ENCODE measurements at places on chromosomes 5 and 9. TPM values are rescaled to one million over a fixed set of nuclear protein-coding genes. Genes with fewer than 3 reads are reported as not detected.

The GABRA1 gene
- total RNA-seq, result not detected

DNA sequence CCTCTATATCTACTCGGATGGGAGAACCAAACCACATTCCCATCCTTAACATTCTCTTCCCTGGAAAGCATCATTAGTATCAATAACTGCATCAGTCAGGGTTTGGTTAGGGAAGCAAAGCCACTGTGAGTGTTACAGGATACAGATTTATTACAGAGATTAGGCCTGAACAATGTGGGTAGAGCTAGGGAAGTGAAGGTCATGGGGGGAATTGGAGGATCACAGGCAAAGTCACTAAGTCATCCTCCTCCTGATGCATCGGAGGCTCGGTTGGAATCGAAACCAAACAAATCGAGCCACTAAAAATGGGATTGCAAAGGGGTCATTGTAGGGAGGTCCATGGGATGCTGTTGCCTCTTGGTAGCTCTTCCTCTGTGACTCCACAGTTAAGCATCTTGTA is 61.8 kb upstream of the ZBTB43 start:
- DNase-seq, result no peak

- DNase-seq, result peak; percentile 46
These were observed 194.3 kb downstream of the PALM2AKAP2 start for GRCh38 chr9:109974143-109974917.

The ARL14EPL gene
- total RNA-seq, result not detected

- no peak for DNase-seq
These were observed 43.6 kb upstream of the RAD23B start for GRCh38 chr9:107239474-107239873.

DNA sequence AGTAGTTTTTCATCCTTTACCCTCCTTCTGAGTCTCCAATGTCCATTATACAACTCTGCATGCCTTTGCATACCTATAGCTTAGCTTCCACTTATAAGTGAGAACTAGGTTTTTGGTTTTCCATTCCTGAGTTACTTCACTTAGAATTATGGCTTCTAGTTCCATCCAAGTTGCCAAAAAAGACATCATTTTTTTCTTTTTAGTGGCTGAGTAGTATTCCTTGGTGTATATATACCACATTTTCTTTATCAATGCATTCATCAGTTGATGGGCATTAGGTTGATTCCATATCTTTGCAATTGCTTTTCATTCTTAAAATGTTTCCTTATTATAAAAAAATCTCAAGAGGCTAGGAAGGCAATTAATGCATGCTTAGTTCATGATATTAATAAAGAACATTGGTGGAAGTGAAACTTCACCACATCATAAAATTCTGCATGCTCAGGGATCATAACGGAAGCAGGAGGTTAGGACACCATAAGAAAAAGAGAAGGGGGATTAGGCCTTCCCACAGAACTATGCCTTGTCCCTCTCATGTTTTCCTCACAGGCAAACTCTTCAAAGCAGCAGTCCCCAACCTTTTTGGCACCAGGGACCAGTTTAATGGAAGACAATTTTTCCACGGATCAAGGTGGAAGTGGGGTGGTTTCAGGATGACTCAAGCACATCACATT is 105.2 kb downstream of the FRMD3 start:
- no peak for DNase-seq

The SLC27A6 gene
- not detected for total RNA-seq

- DNase-seq, result no peak
These were observed 108.1 kb downstream of the TMEM174 start for GRCh38 chr5:73280821-73281746.

- no peak for DNase-seq
These were observed 42.7 kb upstream of the NFIB start for GRCh38 chr9:14356351-14357265.

GRCh38 chr9:1013021-1013420 is 36.6 kb downstream of the DMRT3 start:
- no peak for DNase-seq

GRCh38 chr9:82538634-82539033 is 524.3 kb downstream of the RASEF start:
- DNase-seq, result no peak

- DNase-seq, result peak; percentile 20
These were observed 111.9 kb downstream of the NR6A1 start for GRCh38 chr9:124659099-124659659.

The SREK1 gene
- total RNA-seq, result 104 TPM

DNA sequence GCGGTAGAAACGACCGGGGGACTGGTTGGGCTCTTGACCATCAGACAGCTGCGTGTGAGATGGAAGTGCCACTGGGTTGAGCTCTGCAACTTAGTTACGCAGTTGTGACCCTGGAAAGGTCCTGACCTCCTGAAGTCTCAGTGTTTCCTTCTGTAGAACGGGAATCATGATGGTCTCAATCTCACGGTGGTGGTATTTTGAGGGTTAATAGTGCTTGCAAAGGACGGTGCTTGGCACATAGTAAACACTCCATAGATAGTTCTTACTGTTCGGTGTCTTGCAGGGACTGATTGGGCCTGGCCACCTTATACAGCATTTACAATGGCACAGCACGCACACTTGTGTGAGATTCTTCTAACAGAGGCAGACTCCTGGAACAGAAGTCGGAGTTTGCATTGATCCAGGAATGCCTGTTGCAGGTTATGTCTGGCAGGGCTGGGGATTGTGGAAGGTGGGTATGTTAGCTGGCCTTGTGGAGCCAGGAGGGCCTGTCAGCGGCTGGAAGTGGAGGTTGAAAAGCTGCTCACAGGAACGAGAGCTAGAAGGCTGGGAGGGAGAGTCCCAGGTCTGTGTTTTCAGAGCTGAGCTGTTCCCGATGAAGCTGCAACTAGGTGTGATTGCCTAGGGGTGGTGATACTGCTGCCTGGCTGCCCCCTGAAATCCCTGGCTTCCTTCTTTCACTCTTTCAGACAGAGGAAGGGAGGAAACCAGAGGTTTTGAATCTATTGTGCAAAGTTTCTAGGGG is 962 bp upstream of the TXN start:
- DNase-seq, result no peak

GRCh38 chr5:68406767-68407241 is 191.2 kb downstream of the PIK3R1 start:
- DNase-seq, result no peak

- DNase-seq, result no peak
These were observed 17.9 kb upstream of the GPX8 start for GRCh38 chr5:55141945-55142690.

- DNase-seq, result no peak
These were observed 10.5 kb downstream of the RGS14 start for GRCh38 chr5:177367981-177368868.

The SOHLH1 gene
- total RNA-seq, result not detected

The LCN2 gene
- not detected for total RNA-seq

The SLIT3 gene
- total RNA-seq, result not detected

DNA sequence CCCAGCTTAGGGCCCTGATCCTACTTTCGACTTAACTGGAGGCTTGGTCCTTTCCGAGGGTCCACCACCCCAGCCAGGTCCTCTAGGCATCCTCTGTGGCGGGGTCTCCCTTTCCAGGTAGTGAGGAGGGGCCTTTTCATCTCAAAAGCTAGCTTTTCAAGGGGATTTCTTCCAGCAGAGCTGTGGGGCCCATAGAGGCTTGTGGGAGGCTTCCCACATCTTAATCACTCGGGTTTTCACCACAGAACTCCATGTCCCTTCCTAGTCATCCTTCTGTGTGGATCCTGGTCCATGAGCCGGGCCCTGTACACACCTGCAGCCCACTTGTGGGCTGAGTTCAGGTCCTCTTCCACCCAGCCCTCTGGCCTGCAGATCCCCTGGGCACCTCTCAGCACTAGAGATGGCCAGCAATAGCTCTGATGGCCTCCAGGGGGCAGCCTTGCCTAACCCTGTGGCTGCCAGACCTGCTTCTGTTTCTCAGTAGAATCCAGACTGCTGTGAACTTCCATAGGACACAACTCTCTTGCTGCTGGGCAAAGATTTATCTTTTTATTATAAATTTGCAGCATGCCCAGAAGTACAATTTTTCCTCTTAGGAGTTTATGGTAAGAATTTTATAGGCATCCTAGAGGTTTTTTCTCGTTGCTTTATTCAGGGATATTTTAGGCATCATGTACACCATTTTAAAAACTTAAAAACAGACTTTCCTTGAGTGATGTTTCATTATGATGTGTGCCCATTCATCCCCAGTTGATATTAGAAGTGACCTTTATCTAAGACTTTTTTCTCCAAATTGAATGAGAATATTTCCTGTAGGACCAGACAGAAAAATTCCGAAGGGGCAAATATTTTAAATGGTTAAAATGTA is 208.9 kb downstream of the TRIO start:
- DNase-seq, result peak; percentile 52

The BAAT gene
- total RNA-seq, result not detected

DNA sequence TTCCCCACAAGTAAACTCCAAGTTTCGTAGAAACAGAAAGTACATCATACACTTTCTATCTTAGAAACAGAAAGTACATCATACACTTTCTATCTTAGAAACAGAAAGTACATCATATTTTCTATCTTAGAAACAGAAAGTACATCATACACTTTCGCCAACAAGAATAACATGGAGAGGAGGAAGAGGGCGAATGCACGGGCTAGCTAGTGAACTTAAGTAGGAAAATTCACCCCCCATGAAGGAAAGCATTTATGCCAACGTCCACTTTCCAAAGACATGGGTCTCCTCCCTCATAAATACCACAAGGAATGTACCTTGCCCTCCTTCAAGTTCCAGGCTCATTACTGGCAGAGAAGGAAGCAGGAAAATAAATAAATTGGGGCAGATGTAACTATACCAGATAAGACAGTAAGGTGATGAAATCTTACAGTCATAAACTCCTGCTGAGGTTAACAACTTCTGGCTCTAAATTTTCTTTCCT is 64.7 kb downstream of the FRMD3 start:
- DNase-seq, result no peak

The INSYN2B gene
- not detected for total RNA-seq

DNA sequence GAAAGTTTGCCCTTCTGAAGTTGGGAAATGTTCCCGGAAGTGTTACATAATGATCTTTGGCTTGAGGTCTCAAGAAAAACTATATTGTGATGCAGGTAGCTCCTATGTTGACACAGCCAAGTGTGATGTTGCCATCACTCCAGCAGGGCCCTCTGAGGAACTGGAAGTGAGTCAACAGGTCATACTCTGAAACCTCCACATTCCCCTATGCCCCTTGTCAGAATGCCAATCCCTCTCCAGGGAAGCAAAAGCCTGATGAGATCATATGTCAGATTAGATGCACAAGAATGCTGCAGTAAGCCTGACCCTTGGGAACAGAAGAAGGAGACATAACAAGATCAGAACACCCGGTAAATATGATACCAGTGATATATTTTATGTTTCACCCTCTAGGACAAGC is 66.8 kb upstream of the ITGA2 start:
- no peak for DNase-seq

All from activated B cell treated with CpG ODN at 0.5 μM for 24 hours (primary cell).